H9 (cell line): ENCODE measurements at places on chromosomes 5 and 9.

- no peak for DNase-seq
Observed at GRCh38 chr5:53083927-53084326, 25.6 kb downstream of the MOCS2 start.

- no peak for DNase-seq
Observed at GRCh38 chr5:127802477-127802865, 99.3 kb downstream of the CCDC192 start.

DNA sequence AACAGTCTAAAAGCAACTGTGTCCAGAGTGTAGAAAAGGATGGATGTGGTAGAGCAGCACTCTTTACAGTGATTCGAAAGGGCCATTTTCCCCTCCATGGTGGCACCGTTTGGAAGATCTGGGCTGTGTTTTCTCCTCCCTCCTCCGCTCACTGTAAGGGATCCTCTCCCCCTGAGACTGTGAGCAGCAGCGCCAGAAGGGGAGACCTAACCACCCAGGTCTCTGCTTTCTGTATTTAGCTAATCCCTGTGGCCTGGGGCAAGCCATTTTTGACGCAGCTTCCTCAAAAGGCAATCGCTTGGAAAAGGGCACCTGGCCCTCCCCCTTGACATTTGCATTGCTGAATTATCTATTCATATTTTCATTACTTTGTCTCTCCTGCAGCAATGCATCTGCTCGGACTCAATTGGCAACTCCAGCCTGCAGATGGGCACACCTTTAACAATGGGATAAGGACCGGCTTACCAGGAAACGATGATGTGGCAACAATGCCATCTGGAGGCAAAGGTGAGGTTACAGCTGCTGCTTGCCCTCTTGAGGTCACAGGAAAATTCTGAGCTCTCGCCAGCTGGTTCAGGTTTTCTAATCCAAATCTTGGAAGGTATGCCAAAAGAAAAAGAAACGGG is 244.3 kb upstream of the WWC1 start:
- peak; percentile 84 for DNase-seq

GRCh38 chr9:136687721-136688223 is 515 bp upstream of the AGPAT2 start:
- DNase-seq = no peak

DNA sequence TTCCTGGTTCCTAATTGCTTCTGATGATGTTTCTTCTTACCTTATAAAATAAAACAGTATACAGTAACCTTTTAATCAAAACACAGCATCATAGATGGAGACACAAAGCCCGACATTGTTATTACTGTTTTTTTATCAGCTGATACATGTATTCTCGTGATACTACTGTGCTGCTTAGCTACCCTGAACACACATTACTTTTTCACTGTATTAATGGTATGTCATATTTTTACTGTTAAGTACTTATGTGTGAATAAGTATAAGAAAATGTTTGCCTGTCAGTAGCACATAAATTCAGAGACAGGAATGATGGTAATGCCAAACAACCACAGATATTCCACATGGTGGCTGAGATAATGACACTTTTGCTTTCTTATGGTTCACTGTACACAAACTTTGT is 68.7 kb downstream of the RAB24 start:
- DNase-seq = no peak
